ENCODE measurements at places on chromosomes 5 and 9.

DNA sequence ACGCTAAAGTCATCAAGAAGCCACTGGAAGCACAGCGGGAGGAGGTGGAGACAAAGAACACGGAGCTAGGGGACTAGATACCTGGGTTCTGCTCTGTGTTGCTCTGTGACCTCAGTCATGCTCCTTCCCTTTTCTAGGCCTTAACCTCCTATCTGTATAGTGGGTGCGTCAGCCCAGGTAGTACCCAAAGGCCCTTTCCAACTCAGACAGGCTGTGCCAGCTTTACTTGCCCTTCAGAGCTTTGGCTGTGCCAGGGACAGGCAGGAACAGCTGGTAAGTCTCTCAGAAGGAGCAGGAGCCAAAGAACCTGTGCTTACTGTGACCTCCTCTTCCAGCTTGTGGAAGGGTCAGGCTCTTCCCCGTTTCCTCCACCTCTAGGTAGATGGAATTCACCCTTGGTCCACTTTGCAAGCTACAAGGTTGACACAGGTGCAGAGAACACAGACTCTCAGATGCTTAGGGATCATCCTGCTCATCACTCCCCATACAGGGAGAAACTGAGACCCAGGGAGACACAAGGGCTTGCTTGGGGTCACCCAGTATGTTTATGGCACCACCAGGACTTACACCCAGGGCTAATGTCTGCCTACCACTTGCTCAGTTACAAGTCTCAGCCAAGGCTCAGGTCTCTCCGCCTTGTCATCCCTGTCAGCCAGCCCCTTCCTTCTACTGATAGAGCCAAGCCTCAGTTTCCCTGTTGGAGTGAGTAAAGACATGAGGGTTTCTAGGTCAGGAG lies 1.7 kb downstream of the CCDC69 start:
- DNase-seq = no peak

GRCh38 chr5:176731506-176732160 lies 78.7 kb upstream of the UNC5A start:
- no peak for DNase-seq

DNA sequence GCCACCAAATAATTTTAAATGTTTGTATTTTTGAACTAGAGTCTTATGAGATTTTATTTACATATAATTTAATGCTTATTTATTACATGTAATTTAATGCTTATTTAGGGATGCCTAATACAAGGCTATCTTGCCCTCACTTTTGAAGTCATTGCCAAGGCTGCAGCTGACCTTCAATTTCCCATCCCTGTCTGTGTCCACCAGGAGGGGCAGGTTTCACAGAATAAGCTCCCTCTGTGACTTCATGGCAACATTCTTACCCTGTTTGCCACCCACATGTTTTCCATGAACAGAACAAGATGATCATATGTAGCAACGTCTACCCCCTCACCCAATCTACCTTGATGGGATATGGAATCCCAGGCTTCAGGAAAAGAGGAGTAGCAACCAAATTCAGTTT lies 27.0 kb downstream of the C5 start:
- no peak for DNase-seq

DNA sequence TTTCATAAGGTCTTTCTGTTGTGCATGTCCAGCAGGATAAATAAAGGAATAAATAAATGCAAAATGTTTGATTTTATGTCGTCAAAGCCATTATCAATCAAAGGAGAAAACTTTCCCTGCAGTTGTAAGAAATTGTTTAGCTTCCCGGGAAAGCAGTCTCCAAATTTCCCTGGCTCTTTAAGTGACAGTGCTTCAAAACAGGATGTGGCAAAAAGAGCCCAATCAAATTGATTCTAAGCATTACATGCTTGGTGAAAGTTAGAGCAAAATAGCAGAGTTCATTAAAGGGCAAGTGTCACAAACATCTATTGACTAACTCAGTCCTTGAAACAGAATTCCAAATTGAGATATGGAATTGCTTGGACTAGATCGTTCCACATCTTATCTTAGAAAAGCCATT lies 704.1 kb downstream of the PRELID2 start:
- no peak for DNase-seq

DNA sequence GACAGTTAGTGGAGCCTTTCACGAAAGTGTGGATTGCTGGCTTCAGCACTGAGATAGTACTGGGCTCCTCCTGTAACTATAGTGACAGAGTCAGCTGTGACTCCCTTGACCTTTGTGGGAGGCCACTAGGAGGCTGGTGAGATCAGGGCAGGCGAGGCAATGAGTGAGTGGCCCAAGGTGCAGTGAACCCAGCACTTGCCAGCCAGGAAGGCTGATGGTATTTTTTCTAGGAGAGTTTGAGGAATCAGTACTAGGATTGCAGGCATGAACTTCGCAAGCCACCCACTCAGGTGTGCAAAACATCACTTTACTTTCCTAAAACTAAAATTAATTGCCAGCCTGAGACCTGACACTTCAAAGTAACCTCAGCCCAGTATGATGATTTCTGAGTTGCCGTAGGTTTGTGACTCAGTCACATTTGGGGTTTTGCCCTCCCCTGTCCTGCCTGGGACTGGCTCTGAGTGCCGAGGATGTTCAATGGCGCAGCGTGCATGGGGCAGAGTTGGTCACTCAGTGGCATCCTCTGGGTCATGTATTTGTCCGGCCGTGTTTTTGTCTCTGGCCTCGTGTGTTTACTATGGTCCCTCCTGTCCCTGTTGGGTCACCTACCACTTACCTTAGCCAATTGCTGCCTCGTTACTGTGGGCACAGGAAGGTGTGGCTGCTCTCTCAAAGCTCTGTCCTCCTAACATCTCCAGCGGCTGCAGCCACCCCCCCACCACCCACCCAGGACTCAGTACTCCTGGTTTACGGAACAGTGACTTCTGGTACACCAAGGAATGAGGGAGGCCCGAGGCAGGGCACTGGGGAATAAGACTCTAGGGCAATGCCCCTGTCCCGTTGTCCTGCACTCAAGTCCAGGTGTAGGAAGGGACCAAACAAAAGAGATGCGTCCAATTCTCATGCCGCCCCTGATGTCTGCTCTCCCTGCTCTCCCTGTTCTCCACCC lies 67.2 kb downstream of the IL31RA start:
- no peak for DNase-seq

GRCh38 chr9:121386442-121387175 lies 16.6 kb upstream of the STOM start:
- no peak for DNase-seq

GRCh38 chr9:37784616-37785483 lies at the start of gene EXOSC3:
Gene EXOSC3 (minus strand): TSS chr9:37785064. CDS start chr9:37785044, 20 bp downstream.
- peak; percentile 80 for DNase-seq

DNA sequence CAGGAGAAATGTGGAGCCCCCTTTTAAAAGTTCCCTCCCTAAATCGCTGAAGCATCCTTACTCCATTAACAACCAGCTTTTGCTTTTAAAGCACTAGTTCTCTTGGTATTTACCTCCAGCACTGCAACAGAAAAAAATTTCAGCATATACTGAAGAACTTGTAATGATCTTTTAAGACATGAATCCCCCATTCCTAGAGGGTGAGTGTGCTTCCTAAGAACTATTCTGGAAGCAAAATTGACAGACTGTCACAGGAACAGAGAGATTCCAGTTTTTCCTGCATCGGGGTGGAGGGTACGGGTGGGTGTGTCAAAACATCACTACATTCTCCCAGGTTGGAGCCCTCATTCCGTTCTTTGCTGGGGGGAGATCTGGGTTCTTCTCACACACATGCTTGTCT lies 151.9 kb downstream of the EBF1 start:
- DNase-seq = no peak
